ENCODE measurements at places on chromosomes 3 and 15.

DNA sequence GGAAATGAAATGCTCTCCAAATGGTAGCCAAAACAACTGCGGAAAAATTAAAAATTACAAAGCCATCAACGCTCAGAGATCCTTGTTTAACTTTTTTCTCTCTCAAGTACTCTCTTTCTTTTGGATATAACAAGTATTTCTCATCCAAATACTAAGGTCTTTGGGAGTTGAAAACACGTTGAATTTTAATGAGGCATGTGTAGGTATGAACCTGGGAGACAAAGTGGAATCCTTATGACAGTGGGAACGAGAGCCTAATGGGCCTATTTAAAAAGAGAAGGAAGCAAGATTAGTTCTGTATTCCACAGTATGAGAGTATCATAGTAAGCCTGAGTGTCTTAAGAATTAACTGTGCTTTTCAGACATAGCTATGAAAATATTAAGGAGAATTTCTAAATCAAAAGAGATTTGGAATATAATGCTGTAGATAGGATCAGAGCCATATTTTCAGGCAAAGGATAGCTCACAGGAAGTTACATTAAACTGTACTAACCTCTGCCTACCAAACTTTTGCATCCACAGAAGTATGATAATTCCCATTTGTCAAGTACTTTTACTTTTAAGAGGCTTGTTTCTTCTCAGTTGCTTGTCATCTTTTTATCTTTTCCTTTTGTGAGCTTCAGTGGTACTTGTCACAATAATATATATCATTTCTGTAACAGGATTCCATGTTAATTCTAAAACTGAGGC is 759 bp downstream of the CD96 start:
- no peak for DNase-seq

DNA sequence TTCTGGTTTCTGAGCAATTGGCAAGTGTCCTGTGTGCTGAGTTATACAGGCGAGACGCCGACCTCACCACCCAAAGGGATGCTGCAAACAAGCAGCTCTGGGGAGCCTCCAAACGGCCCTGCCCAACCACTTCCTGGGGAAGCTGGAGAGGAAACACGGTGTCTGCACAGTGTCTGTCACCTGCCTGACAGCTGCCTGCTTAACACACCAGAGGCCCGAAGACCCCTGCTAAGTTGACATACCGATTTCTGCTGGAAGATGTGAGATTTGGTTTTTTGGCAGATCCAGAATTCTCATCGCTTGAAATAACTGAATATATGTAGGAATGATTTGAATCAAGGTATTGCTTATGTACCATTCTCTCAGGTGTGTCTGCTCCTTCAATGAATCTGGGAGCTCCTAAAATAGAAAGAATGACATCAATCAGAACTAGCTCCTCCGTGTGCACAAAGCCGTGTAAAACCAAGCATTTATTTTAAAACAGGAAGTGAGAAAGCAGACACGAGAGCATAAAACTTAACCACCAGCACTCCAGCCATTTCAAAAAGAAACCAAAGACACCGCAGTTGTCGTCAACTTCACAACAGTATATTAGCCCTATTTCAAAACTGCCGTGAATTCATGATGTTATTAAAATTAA is 27.2 kb downstream of the LRRC2 start:
- peak; percentile 33 for DNase-seq

DNA sequence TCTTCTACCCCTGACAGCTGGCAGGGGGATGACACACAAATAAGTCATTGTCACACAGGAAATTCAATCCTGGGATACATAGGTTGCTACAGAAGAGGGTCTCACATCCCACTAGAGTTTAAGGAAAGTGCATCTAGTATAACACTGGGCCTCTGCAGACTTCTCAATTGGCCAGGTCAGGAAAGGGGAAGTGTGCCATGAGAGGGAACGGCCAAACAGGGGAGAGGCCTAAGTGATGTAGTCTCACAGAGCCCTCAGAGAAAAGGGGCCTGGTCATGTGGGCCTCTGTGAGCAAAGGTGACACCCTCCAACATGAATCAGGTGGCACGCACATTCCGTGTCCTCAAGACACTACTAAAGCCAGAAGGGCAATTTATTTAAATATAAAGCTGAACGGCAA is 11.2 kb downstream of the ZXDC start:
- no peak for DNase-seq

DNA sequence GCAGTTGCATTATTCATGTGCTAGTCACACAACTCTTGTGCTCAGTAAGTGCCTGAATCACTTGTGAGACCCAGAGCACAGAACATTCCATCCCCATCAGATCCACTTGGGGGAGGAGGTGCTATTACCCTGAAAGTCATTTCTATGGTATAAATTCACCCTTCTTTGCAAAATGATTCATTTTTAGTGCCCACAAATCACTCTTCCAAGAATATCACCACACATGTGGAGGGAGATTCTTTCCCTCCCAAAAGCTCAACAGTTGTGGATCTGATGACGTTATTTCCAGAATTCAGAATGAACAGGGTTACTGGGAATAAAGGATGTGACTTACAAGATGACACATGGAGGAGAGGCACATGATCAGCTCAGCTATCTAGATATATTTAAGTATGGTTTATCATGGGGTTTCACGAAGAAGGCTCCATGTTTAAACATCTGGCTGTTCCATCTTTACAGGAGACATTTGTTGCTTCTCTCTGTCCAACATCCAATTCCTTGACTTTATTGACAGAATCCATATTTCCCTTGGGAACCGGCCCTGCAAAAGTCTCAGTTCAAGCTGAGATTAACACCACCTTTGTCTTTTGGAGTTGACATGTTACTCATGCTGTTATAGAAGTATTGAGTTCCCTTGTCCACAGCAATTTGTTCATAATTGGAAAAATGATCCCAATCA is 214.2 kb upstream of the PROK2 start:
- no peak for DNase-seq

DNA sequence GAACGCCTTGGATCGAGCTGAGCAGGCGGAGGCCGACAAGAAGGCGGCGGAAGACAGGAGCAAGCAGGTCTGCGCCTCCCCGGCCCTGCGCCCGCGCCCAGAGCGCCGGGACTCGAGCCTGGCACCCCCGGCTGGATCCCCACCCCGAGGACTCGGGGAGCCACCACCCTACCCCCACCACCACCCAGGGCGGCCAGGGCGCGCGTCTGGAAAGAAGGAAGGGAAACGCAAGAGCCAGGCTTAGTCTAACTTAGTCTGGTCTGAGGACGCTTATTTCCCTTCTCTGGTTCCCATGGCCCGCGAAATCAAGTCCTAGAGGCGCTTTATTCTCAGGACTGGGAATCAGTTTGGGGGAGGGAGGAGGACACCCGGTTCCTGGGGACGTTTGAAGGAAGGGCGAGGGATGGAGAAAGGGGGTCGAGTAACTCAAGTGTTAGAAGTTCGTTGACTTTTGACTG is 359 bp downstream of the TPM1 start:
- no peak for DNase-seq

DNA sequence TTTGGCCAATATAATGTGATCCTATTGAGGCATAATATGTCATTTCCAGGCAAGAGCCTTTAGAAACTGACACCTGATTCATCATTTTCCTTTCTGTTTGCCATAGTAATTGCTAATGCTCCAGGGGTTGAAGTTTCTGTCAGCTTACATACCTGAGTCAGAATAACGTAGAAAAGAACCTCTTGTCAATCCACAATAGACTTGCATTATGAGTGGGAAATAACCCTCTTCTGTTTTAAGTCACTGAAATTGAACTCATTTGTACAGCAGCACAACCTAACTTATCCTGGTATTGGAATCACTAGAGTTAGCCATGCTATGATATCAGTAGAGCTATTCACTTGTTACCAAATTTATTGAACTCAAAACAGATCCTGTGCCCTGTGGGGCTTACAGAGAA is 101.7 kb upstream of the TP63 start:
- DNase-seq, result no peak

- no peak for DNase-seq
Observed at GRCh38 chr3:178845420-178846118, 226.0 kb downstream of the ZMAT3 start.

DNA sequence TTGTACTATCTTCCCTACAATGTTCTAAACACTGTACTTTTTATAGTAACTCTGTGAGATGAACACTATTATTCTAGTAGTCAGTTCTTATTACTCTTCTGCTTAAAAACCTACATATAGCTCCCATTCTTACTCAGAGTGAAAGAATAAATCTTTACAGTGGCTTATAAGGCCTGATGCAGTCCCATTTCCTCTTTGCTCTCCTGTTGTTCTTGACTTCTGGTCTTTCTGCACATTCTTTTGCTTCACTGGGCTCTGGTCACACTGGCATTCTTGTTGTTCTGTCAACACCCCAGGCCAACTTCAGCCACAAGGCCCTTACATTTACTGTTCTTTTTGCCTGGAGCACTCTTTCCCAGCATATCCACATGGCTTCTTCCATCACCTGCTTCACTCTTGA is 58.2 kb upstream of the TP63 start:
- DNase-seq, result no peak

Data from putamen (tissue), 1 donor.